ENCODE measurements at places on chromosomes 1 and 21.

GRCh38 chr1:39892601-39893595 lies 8.8 kb downstream of the MYCL start:
- no peak for DNase-seq

DNA sequence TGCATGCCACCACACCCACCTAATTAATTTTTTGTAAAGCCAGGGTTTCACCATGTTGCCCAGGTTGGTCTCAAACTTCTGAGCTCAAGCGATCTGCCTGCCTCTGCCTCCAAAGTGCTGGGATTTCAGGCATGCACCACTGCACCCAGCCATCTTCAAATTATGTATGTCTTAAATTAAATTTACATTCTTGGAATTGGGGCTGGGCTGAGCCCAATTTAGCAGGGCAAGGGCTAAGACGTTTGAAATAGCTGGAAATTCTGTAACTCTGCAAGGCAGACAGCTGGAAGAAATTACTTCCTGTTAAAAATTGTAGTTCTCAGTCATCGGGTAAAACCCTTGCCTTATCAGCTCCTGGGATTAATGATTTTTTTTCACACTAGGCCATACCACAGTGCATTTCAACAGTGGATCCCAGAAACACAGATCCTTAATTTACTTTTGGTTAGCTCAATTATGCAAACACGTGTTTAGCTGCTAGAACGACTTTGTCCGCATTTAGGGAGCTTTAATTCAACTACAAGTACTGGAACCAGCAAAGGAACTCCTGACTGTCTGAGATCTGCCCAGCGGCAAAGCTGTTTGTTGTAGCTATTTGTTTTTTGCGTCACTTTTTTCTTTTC lies 83.3 kb downstream of the OLFML3 start:
- no peak for DNase-seq

- DNase-seq: no peak
Observed at GRCh38 chr1:206030714-206031113, 7.0 kb upstream of the CTSE start.

GRCh38 chr1:227766015-227766634 lies 30.9 kb downstream of the SNAP47 start:
- DNase-seq: no peak

DNA sequence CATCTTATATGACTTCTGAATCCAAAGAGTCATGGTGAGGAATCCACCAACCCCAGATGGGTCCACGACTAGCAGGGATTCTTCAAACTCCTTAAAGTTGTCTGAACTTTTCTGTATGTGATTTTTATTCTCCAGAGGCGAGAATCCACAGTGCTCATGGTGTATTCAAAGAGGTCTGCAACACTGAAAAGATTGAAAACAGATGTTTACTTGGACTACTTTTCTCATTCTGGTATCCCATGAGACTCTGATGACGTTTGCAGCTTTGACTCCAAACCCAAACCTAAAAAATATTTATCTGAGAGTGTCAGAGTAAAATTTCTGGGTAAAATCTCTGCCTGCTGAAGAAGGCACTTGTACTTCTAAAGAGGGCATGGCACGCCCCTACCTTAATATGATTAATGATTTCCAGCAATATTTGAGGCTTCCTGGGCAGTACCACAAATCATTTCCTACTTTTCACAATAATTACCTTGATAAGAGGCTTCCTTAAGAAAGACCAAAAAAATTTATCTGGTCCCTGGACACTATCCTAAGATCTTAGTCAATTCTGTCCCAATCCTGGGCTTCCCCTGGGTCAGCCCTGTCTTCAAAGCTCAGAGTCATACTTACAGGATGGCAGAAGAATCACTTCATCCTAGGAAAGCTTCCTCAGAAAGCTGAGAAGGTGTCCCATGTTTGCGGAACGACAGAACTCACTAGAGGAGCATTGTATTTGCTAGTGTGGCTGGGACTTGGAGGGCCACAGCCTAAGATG lies 76.5 kb upstream of the MAP10 start:
- DNase-seq: no peak

DNA sequence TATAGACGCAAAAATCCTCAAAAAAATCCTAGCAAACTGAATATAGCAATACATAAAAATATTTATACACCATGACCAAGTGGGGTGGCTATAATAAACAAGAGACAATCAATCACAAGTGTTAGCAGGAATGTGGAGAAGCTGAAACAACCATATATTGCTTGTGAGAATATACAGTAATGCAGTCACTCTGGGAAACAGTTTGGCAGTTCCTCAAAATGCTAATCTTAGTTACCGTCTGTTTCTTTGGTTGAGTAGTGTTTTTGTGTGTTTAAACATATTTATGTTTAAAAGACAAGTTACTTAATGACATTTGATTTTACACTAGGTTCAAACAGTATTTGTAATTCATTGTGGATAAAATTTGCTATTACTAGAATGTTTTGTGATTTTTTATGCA lies 792.0 kb downstream of the LTN1 start:
- no peak for DNase-seq

- peak; percentile 90 for DNase-seq
Observed at GRCh38 chr1:155226910-155227260, 18.4 kb downstream of the MTX1 start.

DNA sequence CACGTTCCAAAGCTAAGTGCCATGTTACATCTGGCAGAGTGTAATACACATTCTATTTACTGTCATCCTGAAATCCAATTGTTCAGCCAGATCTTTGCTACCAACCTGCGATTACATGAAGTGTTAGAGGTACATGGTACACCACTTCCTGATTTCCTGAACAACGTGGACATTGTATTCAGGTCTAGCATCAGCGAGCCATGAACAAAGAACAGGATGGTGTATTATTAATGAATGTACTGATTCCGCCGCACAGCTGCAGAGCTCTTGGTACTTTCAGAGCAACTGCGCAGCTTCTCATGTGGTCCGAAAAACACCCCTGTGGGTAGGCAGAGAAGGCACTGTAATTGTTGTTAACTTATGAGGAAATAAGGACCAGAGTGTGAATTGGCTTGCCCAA lies 511.4 kb downstream of the AJAP1 start:
- no peak for DNase-seq

Measured in upper lobe of left lung (tissue), 6 donors.